ENCODE measurements at places on chromosomes 4 and X.

DNA sequence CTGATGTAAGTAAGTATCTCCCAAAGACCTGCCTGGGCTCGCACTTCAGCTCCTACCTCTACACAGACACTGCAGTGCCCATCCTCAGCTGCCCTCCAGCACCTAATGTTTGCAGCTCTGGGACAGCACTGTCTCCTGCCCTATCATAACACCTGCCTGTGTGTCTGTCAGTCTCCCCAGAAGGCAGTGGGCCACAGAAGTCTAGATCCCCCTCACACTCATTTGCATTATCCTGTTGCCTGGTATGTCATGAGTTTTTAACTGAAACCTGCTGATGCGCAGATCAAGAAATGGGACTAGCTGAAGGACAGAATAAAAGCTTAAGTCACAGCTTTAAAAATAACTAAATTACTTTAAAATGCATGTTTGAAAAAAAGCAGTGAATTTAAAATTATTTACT is 43.0 kb downstream of the LRP2BP start:
- no peak for DNase-seq

GRCh38 chr4:8215001-8215427 is 15.9 kb downstream of the SH3TC1 start:
- no peak for DNase-seq

- no peak for DNase-seq
These were observed 10.3 kb downstream of the RTL5 start for GRCh38 chrX:72121383-72121782.

DNA sequence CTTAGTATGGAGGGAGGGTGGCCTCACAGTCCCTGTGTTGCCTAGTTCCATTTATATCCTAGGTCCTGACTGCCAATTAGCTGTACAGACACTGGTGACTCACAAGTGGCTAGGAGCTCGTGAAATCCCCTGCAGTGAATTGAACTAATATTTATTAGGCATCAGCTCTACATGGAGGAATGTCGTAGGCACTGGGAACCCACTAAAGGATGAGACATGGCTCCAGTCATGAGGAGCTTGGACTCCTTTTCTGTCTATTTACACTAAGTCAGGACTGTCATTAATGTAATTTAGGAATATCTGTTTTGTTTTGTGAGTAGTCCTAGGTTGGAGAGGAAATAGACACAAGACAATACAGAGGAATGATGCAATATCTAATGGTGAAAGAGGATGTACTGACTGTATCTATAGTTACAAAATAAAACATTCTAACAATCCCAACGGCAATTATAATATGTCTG is 67.7 kb downstream of the MID1IP1 start:
- no peak for DNase-seq

- DNase-seq, result no peak
These were observed 26.3 kb downstream of the AFF1 start for GRCh38 chr4:86961116-86961515.

DNA sequence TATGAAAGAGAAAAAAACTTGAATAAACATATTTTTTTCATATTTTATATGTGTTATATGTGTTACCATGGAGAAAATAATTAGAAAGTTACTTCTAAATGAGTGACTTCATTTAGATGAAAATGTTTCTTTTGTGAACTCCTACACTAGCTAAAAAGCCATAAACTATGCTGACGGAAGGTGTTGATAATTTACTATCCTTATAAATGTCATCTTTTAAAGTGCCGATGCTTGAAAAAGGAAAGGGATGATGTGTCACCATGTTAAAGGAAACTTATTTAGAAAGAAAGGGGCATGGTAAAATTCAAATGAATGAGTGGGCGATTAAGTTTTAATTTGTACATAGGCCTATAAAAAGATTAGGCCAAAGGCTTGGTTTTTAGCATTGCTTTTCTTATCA is 133.8 kb downstream of the SPRY1 start:
- DNase-seq, result no peak

GRCh38 chr4:633976-634598 is 8.7 kb downstream of the PDE6B start:
- no peak for DNase-seq

- no peak for DNase-seq
These were observed 14.3 kb downstream of the SHROOM3 start for GRCh38 chr4:76449362-76449767.

GRCh38 chr4:111605111-111605510 is 540.1 kb upstream of the FAM241A start:
- DNase-seq, result no peak

DNA sequence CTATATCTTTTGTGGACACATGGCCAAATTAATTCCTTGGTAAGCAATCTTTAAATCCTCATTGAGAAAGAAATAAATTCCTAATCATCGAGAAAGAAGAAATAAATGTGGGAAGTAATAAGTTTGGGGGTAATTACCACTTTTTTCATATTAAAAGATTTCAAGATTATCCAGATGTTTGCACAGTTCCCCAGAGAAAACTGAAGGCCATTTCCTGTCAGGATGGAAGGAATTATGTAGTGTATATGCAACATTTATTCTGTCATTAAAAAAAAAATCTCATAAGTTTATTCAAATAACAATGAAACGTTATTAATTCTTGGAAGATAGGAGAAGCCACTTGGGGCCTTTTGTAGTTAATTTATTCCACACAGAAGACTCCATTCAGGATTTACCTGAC is 385.6 kb upstream of the NR3C2 start:
- DNase-seq, result no peak
